ENCODE measurements at places on chromosomes 6 and 20.

- DNase-seq, result no peak
These were observed 20.1 kb upstream of the HECA start for GRCh38 chr6:139114746-139115145.

- DNase-seq, result no peak
These were observed 90.7 kb upstream of the POPDC3 start for GRCh38 chr6:105270511-105270910.

- no peak for DNase-seq
These were observed 94.4 kb upstream of the CD93 start for GRCh38 chr20:23180451-23180921.

GRCh38 chr6:34227761-34228421 lies 8.8 kb upstream of the HMGA1 start:
- DNase-seq, result no peak

DNA sequence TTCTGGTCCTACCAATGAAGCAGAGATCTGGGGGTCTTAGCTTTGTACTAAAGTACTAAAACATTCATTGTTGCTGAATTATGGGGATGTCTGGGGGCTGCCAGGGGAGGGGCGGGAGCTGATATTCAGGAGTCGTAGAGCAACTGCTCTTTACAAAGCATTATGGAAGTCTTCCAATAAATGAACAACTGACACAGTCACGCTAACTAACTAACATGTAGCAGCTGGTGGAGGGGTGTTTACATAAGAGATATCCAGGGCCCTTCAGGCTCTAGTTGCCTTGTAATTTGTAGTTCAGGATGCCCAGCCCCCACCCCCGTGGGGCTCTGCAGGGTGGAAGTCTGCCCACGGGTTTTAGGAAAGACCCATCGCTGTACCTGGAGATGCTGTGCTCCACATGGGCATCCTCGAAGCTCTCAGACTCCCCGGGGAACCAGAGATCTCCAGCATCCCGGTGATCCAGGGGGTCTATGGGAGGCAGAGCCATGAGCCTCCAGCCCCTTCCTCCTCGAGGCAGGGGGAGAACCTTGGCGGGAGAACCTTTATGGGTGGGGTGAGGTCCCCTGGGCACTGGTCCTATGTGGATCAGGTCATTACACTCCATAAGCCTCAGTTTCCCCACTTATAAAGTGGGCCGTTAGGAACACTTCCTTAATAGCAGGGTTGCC lies 3.4 kb downstream of the TREM2 start:
- DNase-seq, result no peak

- DNase-seq, result peak; percentile 33
These were observed 7.9 kb downstream of the CALHM4 start for GRCh38 chr6:116561377-116562018.

DNA sequence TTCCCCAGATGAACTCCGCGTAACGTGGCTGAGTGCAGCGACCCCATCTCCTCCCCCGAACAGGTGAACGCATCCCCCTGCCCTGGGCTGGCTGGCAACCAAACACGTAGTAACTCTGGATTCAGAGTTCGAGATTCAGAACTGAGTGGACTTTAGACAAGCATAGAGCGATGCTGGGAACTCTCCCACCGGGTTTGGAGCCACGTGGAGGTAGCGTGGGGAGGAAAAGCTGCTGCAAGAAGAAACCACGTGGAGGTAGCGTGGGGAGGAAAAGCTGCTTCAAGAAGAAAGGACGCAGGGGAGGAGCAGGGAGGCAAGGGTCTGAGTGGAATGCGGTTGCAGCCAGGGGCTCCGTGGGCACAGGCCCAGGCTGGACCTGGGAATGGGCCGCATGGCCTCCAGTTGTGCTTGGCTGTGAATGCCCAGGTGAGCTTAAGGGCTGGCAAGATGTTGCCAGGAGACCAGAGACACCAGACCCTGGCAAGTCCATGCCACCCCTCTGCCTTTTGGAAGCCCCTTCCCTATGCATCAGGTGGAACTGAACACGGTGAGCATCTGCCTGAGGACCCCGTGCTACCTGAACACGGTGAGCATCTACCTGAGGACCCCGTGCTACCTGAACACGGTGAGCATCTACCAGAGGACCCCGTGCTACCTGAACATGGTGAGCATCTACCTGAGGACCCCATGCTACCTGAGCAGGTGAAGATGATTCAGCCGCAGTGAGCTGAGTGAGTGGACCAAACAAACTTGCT lies 118.0 kb upstream of the FRMD1 start:
- no peak for DNase-seq

DNA sequence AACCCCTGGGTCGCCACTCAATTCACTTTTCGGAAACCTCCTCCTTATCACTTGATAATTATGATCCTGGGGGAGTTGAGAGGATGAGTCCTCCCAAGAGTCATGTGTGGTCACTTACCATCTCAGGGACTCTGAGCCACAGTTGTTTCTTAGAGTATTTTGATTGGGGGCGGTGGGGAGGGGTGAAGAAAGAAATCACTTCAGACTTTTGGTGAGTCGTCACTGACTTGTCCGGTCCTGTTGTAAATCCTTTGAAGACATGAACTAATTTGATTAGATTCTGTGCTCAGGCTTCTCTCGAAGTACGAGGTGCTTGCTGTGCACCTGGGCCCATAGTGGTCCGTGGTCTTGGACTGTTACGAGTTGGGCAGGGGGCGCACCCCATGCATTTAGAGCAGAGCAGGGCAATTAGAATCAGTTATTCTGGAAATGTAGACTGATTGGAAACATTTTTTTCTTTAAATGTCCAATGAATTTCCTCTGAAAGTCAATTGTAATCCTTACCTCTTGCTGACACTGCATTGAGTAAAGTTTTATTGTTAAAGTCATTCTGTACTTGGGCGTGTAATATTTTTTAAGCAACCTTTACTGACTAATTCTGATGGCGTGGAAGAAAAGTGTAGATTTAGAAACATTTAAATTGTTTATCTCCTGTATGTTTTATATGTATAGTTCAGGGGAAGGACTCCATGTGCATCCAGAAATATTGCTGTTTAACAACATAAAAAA lies 173.4 kb downstream of the SLC16A10 start:
- no peak for DNase-seq

- no peak for DNase-seq
These were observed 66.2 kb upstream of the RREB1 start for GRCh38 chr6:7041511-7042026.

GRCh38 chr6:81609736-81610135 lies 142.7 kb downstream of the TENT5A start:
- no peak for DNase-seq

DNA sequence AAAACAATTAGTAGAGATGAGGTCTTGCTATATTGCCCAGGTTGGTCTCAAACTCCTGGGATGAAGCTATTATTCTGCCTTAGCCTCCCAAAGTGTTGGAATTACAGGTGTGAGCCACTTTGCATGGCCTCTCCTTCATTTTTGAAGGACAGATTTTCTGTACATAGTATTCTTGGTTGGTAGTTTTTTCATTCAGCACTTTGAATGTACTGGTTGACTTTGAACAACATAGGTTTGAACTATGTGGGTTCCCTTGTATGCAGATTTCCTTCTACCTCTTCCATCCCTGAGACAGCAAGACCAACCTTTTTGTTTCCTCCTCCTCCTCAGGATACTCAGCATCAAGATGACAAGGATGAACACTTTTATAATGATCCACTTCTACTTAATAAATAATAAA lies 436.4 kb downstream of the QKI start:
- DNase-seq, result no peak

- no peak for DNase-seq
These were observed 96.3 kb upstream of the GCM1 start for GRCh38 chr6:53244958-53245357.

DNA sequence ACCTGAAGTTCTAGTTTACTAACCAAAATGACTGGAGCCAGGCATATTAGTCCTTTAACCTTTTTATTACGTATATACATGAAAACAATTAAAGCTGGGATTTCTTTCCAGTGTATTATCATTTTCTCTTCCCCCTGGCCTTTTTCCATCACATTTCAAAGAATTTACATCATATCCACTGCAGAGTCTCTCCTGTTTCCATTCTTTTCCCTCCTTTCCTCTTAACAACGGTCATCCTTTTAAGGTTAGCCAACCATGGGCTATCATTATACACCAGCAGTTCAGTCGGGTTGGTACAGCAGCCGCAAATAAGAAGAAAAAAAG lies 104.6 kb downstream of the TFAP2A start:
- no peak for DNase-seq

- DNase-seq, result no peak
These were observed 132.9 kb upstream of the THBS2 start for GRCh38 chr6:169386411-169387057.
